ENCODE measurements at places on chromosomes 12 and 14.

DNA sequence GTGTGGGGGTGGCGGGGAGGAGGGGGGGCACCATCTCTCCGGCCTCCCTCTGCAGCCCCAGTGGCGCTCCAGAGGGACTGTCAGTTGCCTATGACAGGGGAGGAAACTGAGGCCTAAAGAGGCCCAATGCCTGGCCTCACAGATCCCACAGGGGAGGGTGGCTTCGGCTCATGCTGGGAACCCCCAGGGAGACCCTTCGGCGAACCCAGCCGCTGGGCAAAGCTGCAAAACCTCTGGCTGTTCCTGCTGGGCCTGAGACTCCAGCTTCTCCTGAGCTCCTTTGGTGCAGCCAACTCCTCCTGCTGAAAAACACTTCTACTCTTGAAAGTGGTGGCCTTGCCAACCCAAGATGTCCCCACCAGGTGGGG, 170.1 kb upstream of the RTL1 start:
- DNase-seq = no peak

- no peak for DNase-seq
These were observed 1656.3 kb upstream of the FLRT2 start for GRCh38 chr14:83873669-83874068.

DNA sequence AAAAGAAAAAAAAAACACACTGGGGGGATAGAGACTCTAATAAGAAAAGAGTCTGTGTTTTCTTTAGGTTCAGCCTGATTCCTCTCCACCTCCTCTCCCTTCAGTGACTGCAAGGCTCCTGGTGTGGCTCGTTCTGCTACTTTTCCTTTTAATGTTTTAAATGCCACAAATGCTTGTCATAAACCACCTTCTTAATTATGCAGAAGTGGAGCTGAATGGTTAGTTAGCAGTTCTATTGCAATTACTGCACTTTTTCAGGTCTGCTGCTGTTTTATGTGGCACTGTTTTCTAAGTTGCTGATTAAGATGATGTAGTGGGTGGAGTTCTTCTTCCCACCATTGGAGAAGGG, 878.1 kb downstream of the DIO2 start:
- no peak for DNase-seq

DNA sequence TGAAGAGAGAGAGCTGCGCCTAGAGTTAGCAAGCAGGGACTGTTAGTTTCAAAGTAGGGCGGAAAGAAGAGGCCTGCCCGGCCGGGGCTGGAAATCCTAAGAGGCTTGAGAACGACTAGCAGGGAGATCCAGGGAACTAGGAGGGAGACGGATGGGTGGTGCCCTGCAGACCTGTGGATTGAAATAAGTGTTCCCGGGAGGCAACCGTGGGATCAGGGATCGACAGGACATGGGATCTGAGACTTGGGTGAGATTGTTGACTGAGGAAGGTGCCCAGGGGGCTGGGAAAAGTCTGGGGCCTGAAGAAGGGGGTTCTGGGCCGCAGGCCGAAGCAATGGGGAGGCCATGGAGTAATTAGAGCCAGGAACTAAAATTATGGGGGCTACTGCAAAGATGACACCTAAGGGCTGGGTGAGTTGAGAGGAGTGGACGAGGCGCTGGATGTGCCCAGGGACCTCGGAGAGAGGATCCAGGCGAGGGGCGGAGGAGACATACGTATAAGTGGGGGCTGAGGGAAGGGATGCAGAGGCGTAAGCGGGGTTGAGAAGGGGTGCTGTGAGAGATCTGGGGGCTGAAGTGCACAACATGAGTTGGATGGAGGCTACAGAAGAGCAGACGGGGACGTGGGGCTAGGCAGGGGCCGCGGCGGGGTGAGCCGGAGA, 635 bp downstream of the LTA4H start:
- DNase-seq = peak; percentile 5

- no peak for DNase-seq
These were observed 44.5 kb downstream of the CHGA start for GRCh38 chr14:92967346-92967926.

DNA sequence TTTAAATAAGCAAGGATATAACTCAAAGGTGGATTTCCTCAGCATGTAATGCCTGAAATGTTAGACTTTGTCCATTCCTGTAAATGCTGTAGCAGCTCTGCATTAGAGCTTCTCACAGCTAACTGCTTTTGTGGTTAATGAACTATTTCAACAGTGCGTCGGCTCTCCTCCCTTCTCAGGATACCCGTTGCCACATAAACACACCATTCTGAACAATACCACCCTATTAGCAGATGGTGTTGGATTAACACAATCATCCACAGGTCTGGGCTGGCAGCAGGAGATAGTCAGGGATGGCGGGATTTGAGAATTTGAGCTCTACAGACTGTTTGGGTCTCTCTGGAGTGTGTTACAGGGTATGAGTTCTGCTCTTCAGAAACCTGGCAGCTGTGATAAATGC, 33.5 kb upstream of the C12orf42 start:
- no peak for DNase-seq

DNA sequence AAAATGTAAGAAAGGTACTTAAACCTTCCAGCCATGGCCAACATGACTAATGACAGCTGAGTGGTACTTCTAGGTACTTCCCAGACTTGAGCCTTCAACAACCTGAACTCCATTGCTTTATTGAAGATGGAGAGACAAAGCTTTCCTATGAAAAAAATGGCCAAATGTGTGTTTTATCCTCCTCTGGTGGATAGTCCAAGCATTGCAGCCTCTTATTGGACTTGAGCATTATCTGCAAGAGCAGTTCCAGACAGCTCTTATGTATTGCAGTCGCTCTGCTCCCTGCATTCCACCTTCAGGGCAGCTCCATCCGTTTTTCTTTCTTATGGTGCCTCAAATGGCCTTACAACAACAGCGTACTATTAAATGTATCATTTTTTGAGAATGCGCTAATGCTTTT, 588.2 kb downstream of the NRXN3 start:
- DNase-seq = no peak

- DNase-seq = no peak
These were observed 98.1 kb downstream of the WIF1 start for GRCh38 chr12:65022960-65023359.

DNA sequence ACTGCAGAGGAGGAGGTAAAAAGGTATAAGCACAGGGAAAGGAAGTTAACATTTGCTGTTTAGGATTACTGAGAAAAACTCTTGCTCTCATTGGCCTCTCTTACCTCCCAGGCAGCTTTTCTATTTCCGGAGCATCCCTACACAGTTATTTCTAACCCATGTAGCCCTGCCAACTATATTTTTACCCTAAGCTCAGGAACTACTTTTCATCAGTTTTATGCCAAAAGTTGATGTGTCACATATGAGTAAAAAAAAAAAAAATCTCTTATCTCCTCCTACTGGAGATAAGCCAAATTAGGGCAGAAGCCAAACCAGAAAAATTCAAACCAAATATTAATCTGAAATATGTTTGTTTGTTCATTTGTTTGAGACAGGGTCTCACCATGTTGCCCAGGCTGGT, 34.4 kb upstream of the PSMA6 start:
- no peak for DNase-seq

- DNase-seq = no peak
These were observed 100.6 kb downstream of the NINJ2 start for GRCh38 chr12:562634-563033.

DNA sequence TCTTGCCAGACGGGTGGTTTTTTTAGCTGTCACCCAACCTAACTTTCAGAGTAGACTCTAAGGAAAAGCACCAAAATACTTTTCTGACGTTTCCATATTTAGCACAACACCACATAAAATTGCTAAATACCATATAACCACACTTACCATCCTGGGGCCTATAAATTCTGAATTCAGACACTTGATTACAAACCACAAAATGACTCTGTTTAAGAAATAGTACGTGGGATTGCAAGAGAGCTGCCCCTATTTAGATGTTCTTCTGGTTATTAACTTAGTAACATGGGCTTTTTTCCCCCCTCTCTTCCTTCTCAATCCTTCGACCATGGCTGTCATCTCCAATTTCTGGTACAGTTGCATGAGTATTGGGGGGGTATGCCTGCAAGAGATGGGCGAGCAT, 287.7 kb downstream of the BMP4 start:
- DNase-seq = no peak

DNA sequence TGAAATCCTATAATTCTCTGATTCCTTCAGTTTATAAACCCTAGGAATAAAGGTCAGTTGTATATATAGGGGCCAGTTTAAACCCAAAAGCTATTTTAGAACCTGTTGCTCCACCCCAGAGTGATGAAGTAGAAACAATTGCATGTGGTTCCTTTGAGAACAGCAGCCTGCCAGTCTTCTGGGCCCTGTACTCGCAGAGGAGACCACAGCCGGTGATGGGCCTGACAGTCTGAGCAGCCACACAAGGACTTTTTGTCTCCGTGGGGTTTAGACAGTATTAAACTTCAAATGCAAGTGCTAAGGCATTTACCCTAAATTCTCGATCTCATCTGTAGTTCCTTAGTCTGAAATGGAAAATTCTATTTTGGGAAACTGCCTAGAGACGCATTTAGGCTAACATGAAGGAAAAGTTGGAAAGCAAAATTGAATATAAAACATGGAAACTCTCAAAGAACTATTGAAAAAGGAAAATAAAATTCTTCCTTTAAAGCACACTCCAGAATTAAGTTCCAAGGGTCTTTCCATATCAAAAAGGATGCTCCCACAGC, 80.6 kb downstream of the PRICKLE1 start:
- no peak for DNase-seq

GRCh38 chr12:80814453-80814852, 97.7 kb downstream of the MYF5 start:
- DNase-seq = no peak

DNA sequence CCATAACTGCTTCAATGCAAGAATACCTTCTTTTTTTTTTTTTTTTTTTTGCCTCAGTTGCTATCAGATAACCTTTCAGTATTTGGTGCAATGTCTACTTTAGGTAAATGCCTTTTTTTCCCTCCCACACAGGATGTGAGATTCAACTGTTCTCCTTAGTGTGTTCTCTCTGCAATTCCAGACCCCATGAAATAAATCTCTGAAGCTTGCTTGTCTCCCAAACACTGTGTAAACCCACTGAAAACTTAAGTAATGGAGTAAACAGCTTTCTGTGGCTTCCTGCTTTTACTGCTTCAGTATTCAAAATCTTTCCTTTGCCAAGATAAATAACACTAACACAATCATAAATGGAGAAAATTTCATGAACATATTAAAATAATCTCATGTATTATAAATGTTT, 55.8 kb upstream of the CLEC14A start:
- DNase-seq = no peak

DNA sequence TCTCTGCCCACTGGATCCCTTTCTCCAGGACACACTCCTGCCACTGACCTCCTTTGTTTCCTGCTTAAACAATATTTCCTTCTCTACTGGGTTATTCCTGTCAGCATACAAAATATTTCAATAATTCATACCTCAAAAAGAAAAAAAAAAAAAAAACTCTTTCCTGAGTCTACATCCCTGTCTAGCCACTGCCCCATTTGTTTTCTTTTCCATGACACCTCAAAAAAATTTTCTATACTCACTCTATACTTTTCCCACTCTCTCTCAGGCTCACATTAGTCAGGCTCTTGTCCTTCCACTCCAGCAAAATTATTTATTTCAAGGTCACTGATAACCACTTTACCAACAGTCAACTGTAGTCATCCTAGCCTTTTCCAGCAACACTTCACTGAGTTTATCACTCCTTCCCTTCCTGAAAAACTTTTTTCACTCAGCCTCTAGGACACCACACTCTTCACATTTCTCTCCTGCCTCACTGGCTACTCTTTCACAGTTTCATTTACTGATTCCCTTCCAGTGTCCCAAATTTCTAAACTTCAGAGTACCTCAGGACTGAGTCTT, 29.4 kb upstream of the GXYLT1 start:
- DNase-seq = no peak

DNA sequence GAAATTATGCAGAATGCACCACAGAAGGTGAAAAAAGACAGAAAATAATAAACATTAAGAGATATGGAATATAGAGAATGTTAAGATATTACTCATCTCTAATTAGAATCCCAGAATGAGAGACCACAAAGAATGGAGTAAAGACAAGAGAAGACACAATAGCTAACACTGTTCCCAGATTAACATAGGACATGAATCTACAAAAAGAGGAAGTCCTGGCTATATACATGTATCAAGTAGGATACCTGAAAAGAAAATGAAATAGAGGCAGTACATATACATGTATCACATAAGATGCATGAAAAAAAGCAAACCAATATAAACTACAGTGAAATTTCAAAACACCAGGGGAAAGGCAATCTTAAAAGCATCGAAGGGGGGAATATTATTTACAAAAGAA, 5.6 kb upstream of the EPS8 start:
- DNase-seq = no peak

GRCh38 chr12:120346681-120347080, 19.1 kb upstream of the PLA2G1B start:
- no peak for DNase-seq

- no peak for DNase-seq
These were observed 77.8 kb downstream of the CCDC88C start for GRCh38 chr14:91339671-91340369.

- DNase-seq = no peak
These were observed 7.2 kb downstream of the MCRS1 start for GRCh38 chr12:49560695-49561094.

GRCh38 chr12:106564678-106565329, 18.0 kb upstream of the RFX4 start:
- no peak for DNase-seq

- no peak for DNase-seq
These were observed 351.0 kb downstream of the GRIN2B start for GRCh38 chr12:13630354-13630753.

DNA sequence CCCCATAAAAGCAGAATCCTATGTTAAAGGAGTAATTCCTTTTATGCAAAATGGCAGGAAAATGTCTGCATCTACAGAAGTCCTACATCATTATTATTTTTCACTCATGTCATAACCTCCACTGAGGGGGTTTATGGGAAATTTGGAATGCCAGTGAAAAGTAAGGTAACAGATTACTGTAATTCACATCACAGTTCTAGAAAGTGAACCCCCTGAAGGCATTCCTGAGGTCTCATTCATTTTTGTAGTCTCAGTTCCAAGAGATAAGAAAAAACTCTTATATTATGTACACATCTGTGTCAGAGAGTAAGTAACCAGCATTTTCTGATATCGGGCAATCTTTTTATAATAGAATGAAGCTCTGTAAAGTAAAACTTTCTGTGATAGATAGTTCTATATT, 28.8 kb upstream of the BCAT1 start:
- no peak for DNase-seq

DNA sequence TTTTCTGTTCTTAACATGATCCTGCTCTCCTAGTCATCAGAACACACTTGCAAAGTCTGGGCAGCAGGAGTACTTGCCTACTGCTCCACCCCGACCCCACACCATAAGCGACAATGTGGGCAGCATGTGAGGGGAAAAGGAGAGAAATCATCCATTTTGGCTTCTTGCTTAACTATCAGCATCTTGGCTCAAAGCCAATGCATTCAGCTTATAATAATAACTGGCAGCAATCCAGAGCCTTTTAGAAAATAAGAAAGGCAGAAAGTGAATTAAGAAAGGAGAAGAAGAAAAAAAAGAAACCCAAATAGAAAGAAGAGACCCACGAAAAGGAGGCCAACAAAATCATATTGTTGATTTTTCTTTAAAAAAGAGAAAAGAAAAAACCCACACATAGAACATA, 930.8 kb downstream of the BCL11B start:
- DNase-seq = no peak

- no peak for DNase-seq
These were observed 33.3 kb upstream of the KRAS start for GRCh38 chr12:25284024-25284423.

Measured in activated CD4-positive, alpha-beta T cell treated with anti-CD3 and anti-CD28 coated beads, Interleukin-2, amount 50 U/mL, for 1 hour (primary cell).